RWPE2 (cell line): ENCODE measurements at places on chromosomes 7 and 10.

DNA sequence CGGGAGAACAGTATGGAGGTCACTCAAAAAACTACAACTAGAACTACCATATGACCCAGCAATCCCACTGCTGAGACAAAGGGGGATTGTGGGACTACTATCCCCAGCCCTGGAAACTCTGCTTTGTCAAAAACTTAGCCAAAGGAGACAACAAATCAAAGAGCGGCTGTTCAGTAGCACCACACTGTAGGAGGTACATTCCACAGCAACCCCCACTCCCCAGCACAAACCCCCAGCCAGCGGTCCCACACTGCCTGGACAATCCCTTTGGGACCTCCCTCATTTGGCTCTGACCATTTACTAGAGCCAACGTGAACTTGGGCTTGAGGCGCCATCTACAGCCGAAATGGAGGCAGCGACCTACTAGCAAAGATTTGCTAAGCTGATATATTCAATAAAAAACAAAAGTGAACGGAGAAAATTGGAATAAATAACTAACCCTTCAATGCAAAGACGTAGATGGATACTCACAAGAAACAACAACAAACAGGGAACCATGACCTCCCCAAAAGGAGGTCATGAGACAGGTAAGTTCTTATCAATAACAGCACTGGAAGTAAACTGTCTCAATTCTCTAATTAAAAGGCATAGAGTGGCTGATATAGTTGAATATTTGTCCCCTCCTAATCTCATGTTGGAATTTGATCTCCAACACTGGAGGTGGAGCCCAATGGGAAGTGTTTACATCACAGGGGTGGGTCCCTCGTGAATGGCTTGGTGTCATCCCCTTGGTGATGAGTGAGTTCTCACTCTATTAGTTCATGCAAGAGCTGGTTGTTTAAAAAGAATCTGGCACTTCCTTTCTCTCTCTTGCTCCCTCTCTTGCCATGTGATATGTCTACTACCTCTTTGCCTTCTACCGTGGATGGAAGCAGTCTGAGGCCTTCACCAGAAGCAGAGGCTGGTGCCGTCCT is 119.0 kb upstream of the KCNMA1 start:
- no peak for DNase-seq

DNA sequence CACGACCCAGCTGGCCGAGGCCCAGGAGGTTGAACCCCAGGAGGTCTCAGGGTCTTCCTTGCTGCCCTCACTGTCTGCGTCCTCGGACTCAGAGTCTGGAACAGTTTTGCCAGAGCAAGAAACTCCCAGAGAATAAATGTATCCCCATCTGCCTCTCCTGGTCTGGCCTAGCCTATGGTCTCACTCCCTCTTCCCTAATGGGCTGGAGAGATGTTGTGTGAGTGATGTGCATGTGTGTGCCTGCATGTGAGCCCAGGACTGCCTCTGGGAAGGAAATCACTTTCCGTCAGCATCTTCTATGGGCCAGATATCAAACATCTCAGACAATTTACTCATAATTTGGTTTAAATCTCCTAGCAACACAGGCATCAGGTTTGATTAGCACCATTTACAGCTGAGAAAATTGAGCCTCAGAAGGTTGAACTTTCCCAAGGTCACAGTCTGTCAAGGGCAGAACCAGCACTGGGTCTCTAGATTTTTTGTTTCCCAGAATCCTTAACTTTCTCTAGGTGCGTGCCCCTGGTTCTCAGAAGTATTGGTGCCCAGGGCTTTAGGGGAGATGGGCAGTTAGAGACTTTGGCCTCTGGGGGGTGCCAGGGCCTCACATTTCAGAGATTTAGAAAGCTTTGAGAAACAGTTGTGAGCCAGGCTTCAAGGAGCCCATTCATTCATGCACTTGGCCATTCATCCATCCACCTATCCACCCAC is 4.9 kb downstream of the TMEM270 start:
- DNase-seq: no peak

DNA sequence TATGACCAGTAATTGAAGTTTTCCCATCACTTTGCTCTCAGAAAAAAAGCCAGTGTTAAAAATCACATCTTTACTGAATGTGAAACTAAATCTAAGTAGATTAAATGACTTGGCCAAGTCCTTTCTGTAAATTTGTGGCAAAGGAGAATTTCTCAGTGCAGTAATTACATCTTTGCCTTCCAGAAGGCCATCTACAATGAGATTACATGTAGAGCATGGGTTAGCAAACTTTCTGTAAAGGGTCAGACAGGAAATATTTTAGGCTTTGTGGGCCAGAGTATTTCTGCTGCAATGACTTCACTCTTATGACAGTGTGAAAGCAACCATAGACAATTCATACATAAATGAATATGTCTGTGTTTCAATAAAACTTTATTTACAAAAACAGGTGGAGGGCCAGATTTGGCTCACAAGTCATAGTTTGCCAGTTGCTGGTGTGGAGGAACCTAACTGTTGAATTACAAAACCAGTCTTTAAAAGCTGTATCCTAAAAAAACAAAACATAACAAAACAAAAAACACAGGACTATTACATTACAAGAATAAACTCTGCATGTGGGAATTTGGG is 191.0 kb downstream of the TAX1BP1 start:
- DNase-seq: no peak

DNA sequence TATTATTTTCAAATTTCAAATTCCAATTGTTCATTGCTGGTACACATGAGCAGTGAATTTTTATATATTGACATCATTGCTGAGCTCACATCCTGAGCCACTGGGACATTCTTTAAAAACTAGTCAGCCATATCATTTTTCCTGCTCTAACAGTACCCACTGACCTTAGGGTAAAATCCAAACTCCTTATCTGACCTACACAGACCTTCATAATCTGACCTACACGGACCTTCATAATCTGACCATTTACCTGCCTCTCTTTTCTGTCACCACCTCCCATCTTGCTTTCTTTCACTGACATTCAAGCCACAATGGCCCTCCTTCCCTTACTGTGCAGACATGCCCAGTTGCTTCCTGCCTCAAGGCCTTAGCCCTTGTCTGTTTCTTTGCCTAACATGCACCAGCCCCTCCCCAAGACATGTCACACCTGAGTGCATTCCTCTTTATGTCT is 16.1 kb upstream of the CUZD1 start:
- DNase-seq: no peak

DNA sequence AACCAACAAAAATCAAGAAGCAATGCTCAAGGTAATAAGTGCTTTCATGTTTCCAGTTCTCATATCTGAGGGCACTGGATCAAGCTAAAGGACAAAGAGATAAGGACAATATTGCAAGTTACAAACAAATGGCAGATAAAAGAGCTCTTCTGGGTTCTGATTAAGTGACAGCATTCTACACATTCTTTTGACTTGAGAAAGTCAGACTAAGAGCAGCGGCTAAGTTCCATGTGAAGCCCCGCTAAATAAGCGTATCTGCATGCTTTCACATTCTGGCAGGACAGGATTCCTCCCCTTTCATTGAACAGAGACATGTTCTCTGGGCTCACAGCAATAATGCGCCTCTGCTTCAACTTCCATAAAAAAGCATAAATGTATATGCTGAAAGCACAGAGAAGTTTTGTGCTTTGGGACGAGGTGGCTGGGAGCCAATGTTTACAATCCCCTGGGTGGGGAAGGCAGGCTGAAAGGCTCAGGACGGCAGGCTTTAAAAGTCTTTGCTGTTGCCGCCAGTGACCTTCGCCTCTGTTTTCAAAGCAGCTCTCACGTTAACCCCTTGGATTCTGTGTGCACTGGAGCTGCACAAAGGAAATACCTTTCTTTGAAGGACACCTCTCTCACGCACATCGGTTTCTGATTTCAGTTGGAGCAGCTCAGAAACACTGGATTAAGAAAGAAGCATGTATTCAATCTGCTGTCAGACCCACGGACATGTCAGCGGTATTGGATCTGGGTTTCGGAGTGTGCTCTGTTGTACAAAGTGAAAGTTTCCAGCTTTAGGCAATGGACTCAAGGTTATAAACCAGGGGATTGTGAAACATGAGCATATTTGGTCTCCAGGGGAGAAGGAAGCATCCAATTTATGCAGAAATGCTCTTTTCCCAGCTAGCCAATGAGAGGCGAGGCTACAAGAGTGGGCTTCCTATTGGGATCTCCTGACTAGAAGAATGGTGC is 105.4 kb upstream of the FAM133B start:
- DNase-seq: no peak

DNA sequence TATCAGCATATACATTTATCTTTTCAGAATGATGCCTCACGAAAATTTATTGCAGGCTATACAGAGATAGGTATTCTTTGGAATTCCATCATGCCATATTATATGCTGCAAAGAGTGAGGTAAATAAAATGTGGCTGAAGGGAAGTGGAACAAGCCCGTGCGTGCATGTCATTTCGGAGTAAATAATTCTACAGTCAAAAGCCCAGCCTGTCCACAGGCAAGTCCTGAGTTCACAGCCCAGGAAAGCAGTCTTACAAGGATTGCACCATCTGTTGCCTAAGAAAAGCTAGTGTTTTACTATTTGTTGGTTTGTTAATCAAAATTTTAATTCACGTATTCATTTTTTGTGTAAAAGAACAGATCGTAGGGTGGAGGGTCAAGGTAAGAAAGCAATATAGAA is 292.4 kb upstream of the AKR1E2 start:
- DNase-seq: no peak

DNA sequence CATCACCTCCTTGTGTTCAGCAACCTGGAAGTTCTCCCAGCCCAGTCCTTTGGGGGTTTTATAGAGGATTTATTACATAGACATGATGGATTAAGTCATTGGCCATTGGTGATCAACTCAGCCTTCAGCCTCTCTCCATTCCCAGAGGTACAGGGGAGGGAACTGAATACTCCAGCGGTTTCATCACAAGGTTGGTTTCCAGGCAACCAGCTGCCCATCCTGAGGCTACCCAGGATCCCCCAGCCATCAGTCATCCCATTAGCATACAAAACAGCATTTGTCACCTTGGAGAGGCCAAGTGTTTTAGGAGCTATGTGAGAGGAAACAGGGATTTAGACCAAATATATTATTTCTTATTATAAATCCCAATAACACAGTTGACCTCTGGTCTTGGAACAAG is 584.8 kb upstream of the NRP1 start:
- DNase-seq: no peak

- DNase-seq: no peak
These were observed 151.3 kb downstream of the CAMK1D start for GRCh38 chr10:12500381-12501303.

GRCh38 chr10:43130770-43131171 is 7.5 kb upstream of the CSGALNACT2 start:
- no peak for DNase-seq

- no peak for DNase-seq
These were observed 119.0 kb downstream of the BICC1 start for GRCh38 chr10:58631715-58632114.

DNA sequence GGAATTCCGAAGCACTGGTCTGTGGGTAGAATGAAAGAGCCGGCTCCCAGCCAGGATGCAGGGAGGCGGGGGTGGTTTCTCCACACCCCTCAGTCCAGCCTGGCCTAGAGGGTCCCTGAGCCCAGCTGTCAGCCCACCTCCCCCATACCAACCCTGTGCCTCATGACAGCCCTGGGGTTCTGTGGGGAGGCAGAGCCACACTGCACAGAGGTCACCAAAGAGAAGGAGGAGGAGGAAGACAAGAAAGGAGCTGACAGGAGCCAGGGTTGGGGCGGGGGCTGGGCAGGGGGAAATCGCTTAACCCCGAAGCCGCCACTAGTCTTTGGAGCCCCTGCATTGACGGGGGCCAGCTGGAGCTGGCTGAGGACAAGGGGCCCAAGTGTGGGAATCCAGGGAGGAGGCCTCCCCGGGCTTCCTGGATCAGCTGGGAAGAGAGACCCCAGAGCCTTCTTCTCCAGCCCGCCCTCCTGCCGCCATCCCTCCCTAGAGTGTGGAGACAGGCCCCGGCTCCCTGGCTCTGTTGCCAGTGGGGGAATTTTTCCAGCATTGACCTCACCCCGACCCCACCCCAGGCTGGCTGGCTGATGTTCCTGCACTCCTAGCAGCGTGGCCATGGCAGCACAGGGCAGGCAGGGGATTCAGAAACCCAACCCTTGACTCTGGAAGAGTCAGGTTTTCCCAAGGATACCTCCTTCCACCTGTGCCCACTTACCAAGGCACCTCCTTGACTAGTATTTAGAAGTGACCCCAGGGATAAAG is 32.5 kb downstream of the KAZALD1 start:
- DNase-seq: no peak

DNA sequence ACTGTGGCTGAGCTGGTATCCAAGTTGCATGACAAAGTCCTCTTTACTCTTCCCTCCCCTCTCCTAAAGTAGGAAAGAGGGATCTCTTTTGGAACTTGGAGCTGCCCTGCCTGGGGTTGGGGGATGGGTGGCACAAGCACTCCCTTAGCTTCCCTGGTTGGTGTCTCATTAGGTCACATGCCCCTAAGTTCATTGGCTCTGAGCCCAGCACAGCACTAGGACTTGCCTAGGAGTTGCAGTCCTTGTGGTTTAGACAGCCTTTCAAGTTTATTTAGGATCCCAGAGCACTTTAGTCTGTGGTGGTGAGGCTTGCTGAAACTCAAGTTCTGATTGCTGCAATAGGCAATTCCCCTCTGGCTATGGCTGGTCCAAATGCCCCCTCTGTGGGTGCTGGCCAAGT is 281.4 kb downstream of the NXPH1 start:
- no peak for DNase-seq

DNA sequence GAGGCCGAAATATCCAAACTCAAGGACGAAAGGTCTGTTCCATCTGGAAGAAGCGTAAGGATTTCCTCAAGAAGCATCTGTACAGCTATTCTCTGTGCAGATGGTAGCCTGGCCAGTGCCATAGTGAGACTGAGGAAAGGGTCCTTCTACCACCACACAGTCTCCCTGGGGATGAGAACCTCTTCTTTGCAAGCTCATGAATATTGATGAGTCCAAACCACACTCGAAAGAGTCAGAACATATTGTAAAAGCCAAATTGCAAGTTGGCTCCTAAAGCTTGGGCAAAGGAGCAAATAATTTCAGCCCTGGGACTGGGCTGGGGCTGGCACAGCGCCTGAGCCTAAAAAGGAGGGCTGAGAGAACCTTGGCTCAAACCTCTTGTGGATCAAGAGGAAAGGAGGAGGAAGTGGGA is 66.1 kb upstream of the PIP4K2A start:
- no peak for DNase-seq

GRCh38 chr7:54917613-54918391 is 101.0 kb upstream of the EGFR start:
- no peak for DNase-seq

DNA sequence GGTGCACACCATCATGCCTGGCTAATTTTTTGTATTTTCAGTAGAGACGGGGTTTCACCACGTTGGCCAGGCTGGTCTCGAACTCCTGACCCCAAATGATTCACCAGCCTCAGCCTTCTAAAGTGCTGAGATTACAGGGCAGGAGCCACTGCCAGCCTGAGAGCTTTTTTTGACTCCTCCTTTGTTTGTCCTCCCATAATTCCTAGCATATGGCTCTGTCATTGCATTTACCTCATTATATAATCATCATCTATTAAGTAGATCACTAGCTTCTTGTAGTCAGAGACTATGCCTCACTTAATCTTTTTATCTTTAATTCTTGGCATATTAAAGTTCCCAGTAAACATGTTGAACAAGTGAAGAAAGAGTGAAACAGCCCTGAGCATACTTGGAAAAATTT is 82.1 kb downstream of the CPEB3 start:
- DNase-seq: no peak
